ENCODE measurements at places on chromosomes 11 and 22.
A peak's percentile ranks its signal among the peaks of the same experiment; 100 is the strongest.

DNA sequence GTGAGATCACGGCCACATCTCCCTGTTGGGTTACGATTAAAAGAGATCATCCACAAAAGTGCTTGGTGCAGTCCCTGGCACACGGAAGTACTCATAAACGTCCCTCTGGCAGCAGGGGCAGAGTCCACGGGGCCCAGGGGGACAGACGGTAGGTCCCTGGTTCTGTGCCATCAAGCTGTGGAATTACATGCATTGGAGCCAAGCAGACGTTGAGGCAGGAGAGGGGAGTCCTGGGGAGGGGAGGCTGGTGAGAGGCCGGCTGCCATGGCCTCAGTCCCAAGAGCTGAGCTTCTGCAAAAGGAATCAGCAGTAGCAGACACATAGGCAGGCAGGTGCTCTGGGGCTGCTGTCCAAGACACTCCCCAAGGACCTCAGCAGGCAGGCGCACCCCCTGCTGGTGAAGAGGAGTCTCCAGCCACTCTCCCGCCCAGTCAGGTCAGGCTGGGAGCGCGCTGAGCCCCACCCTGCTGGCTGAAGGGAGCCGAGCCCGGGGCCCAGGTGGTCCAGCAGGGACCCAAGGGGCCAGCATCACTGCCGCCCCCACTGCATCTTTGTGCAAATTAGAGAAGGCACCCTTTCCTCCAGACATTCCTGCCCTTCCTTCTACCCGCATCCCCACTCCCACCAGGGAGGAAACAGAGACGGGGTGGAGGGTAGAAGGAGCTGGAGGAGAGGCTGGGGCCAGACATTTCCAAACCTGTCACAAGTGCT lies 7.6 kb upstream of the KCTD17 start:
- DNase-seq, result peak; percentile 70

- no peak for DNase-seq
Measured at GRCh38 chr11:109733245-109733644, 311.3 kb downstream of the C11orf87 start.

- DNase-seq, result no peak
Measured at GRCh38 chr11:116225784-116226585, 546.8 kb downstream of the BUD13 start.

DNA sequence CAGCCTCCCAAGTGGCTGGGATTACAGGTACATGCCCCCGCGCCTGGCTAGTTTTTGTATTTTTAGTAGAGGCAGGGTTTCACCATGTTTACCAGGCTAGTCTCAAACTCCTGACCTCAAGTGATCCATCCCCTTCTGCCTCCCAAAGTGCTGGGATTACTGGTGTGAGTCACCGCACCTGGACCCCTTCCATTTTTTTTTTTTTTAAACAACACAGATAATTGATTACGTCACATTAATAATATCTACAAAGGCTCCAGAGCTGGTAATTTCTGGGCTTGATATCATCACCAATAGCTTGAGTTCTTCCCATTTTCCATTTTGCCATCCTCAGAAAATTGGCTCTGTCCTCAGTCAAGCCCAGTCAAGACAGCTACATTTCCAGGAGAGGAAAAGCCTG lies 7.2 kb downstream of the TTLL1 start:
- no peak for DNase-seq
